CD4-positive, alpha-beta T cell treated with Interleukin-10 for 1 hour (primary cell): ENCODE measurements at places on chromosomes 13 and 19.

DNA sequence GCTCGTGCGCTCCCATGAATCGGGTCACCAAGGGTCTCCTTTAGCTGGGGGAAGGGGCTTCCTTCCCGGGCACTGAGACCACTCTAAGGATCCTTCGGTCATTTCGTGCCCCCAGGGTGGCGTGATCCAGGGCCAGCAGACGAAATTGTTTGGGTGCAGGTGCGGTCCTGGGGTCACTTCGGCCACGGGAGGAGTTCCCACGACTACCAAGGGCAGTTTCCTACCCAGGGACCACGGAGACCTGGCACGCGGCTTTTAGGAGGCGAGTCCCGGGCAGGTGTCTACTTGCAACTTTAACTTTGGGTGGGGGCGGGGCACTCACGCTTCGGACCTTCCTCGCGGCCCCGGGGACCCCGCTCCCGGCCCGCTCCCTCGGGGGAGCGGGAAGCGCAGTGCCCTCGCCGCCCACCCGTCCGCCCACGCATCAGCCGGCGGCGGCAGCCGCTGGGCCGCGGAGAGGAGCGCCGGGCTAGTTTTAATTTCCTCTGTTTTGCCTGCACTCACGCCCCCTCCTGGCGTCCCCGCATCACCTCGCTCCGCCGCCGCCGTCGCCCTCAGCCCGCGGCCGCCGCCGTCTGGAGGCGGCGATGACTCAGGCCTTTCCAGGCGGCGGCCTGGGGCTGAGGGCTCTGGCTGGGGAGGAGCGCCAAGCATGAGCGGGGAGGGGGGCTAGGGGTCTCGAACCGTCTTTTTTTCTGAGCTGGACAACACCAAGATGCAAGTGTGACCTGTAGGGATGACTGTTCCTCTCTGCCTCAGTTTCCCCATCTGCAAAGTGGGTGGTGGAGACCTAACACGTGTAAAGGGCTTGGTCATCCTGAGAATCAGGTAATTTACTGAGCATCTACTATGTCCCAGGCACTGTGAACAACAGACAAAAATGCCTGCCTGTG lies 21.8 kb downstream of the OLFM2 start:
- DNase-seq, result peak; percentile 83

- DNase-seq, result no peak
Observed at GRCh38 chr13:99066219-99066618, 88.4 kb upstream of the DOCK9 start.

DNA sequence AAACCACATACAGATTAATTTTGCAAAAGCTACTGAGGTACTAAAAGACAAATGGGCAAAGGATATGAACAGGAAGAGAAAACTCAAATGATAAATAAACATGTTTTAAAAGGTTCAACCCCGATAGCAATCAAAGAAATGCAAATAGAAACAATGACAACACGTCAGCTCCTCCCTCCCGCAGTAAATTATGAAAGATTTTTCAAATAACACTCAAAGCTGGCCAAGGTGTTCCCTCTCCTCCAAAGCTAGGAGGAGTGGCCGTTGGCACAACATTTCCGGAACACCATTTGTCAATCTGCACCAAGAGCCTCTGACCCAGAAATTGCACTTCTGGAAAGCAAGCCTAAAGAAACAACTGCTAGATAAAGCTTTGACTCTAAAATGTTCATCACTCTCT lies 28.3 kb downstream of the INSR start:
- DNase-seq, result no peak

DNA sequence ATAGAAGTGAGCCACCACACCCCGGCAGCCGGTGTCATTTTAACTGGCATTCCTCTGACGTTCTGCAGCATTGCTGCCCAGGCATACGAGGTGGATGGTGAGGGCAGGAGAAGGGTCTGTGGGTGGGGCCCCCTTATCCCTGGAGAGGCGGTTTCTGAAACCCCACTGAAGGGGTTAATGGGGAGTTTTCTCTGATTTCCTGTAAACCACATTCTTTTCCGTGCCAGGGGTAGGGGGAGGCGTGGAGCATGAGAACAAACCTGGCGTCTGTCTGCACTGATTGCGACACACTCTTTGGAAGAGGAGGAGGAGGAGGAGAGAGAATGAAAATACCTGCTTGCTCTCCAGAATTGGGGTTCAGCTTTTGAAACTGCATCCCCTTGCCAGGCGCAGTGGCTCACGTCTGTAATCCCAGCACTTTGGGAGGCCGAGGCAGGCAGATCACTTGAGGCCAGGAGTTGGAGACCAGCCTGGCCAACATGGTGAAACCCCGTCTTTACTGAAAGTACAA lies 2.7 kb upstream of the C3 start:
- no peak for DNase-seq

- no peak for DNase-seq
Observed at GRCh38 chr19:16920816-16921529, 32.2 kb downstream of the F2RL3 start.

GRCh38 chr19:50876456-50876855 lies 3.2 kb downstream of the KLK2 start:
- DNase-seq, result no peak

- no peak for DNase-seq
Observed at GRCh38 chr19:40302224-40303011, 17.3 kb upstream of the AKT2 start.

GRCh38 chr13:75675421-75675820 lies 39.3 kb downstream of the LMO7 start:
- DNase-seq, result no peak

GRCh38 chr13:46569456-46569855 lies 16.5 kb downstream of the LRCH1 start:
- no peak for DNase-seq

GRCh38 chr13:113936166-113936965 lies 37.5 kb downstream of the C13orf46 start:
- DNase-seq, result no peak

DNA sequence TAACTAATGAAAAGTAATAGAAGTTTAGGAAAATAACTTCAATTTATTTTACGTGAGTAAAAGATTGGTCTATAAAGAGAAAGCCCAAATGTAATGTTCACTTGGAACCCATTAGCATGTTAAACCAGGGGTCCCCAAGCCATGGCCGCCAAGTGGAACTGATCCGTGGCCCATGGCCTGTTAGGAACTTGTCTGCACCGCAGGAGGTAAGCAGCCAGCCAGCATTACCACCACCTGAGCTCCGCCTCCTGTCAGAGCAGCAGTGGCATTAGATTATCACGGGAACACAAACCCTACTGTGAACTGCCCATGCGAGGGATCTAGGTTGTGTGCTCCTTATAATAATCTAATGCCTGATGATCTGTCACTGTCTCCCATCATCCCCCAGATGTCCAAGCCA lies 818.7 kb upstream of the GPC6 start:
- no peak for DNase-seq

- DNase-seq, result no peak
Observed at GRCh38 chr13:112743451-112744167, 53.8 kb downstream of the ATP11A start.
